ENCODE measurements at places on chromosomes 4 and X.

DNA sequence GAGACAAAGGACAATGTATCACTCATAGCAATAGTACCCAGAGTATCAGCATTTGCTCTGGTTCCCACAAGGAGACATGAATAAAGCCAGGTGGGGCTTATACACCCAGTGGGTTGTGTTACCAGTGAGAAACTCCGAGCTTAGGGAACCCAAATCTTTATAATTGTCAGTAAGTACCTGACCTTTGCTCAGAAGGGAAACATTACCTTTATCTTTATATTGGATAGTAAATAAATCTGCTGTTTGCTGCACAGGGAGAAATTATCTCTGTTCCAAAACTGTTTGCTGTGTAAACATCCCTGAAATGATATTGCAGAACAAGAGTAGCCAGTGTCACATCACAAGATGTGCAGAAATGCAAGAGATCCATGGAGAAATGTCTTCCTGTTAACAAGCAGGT, 12.1 kb upstream of the SLAIN2 start:
- DNase-seq: no peak

GRCh38 chr4:76233529-76233928, 18.0 kb upstream of the FAM47E start:
- DNase-seq: no peak

GRCh38 chr4:147765121-147765529, 33.2 kb downstream of the ARHGAP10 start:
- DNase-seq: no peak

- no peak for DNase-seq
Measured at GRCh38 chrX:15680401-15680800, 15.8 kb upstream of the CLTRN start.

GRCh38 chr4:38902221-38902620, 34.6 kb downstream of the FAM114A1 start:
- DNase-seq: no peak

DNA sequence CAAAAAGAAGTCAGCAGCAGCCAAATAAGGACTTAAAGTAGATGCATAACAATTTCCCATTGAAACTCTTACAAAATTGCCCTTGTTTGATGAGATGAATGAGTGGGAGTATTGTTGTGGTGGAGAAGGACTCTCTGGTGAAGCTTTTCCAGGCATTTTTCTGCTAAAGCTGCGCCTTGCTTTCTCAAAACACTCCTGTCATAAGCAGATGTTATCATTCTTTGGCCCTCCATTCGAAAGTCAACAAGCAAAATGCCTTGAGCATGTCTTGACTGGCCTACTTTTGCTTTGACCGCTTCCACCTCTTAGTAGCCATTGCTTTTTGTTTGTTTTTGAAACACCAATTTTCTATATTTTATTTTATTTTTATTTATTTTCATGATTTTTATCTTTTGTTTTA, 340.9 kb upstream of the FGF13 start:
- no peak for DNase-seq

Measured in fibroblast of skin of scalp (primary cell).